ENCODE measurements at places on chromosomes 13 and 19. TPM values are rescaled to one million over a fixed set of nuclear protein-coding genes. Genes with fewer than 3 reads are reported as not detected.

BORA gene
- total RNA-seq: 1.3 TPM

DNA sequence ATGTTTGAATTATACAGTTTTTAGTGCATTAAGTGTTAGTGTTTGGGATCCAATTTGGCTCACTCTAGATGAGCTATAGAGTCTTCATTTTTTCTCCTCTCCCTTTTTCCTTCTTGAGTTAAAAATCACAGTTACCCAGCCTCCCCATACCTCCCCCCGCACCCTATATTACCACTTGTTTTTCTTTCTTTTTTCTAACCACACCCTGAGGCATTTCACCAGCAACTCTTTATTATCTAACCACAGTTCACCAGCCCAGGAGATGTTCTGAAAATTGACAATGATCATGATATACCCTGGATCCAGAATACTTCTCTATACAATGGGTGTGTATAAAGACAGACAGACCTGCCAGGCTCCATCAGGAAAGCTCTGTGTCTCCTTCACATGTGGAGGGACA lies 86.5 kb upstream of the UBL3 start:
- DNase-seq: no peak

- no peak for DNase-seq
Observed at GRCh38 chr19:10809651-10810285, 26.2 kb downstream of the TMED1 start.

ZNF714 gene
- total RNA-seq: 3.0 TPM

- DNase-seq: no peak
Observed at GRCh38 chr13:113561417-113562084, 23.0 kb upstream of the TFDP1 start.

- no peak for DNase-seq
Observed at GRCh38 chr13:69571606-69572323, 535.9 kb upstream of the ATXN8OS start.

NLRP11 gene
- total RNA-seq: 0.14 TPM

VAV1 gene
- total RNA-seq: 2.5 TPM

DNA sequence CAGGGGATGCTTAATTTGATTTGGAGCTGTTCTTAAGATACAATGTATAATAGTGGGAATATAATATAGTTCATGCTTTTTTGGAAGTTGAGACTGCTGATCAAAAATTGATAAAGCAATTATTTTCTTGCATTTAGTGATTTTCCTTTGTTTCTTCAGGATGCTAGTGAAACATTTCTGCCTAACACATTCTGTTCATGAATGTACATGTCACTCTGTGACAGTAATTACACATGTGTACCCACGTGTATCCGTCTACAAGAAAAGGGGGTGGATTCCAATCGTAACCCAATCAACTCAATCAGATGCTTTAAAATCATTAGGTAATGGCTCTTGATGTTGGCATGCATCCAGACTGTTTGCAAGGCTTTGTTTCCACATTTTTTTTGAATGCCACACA lies 5.0 kb upstream of the FRY start:
- DNase-seq: no peak

DNA sequence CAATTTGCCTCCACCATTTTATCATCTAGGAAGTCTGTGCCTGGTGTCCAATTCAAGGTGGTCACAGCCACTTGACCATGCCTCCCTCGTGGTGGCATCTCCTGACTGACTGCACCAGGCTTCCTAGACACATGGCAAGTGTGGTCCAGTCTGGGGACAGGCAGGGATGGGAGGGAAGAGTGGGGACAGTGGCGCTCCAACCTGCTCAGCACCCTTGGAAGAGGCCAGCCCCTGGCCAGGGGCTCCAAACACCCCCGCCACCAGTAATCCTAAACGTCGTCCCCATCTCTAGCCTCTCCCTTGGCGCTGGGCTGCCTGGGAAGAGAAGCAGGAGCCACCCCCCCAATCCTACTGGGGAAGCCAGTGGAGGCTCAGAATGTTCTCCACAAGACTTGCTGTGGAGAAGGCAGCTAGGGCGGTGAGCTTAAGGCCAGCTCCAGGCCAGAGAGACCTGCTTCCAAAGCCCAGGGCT lies 2.7 kb downstream of the RPL36 start:
- no peak for DNase-seq

SIGLEC7 gene
- total RNA-seq: 1.3 TPM

GRCh38 chr13:51041126-51041525 lies 69.9 kb downstream of the C13orf42 start:
- DNase-seq: no peak

DNA sequence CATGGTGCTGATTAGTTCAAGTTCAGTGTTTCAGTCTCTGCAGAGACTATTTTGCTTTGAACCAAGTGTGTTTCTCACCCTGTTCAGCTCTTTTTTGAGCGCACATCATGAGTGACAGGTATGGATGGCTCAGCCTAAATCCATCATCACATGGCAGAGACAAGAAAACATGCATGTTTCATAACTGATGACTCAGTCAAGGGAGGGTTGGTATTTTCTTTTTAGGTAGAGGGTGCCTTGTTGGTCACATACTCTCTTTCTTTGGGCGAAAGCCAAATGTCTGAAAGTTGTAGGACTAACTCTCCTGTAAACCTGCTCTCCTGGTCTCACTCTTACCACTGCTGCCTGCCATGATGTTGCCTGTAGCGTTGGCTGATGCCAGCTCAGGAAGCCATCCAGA lies 48.1 kb upstream of the RAP2A start:
- no peak for DNase-seq

DNA sequence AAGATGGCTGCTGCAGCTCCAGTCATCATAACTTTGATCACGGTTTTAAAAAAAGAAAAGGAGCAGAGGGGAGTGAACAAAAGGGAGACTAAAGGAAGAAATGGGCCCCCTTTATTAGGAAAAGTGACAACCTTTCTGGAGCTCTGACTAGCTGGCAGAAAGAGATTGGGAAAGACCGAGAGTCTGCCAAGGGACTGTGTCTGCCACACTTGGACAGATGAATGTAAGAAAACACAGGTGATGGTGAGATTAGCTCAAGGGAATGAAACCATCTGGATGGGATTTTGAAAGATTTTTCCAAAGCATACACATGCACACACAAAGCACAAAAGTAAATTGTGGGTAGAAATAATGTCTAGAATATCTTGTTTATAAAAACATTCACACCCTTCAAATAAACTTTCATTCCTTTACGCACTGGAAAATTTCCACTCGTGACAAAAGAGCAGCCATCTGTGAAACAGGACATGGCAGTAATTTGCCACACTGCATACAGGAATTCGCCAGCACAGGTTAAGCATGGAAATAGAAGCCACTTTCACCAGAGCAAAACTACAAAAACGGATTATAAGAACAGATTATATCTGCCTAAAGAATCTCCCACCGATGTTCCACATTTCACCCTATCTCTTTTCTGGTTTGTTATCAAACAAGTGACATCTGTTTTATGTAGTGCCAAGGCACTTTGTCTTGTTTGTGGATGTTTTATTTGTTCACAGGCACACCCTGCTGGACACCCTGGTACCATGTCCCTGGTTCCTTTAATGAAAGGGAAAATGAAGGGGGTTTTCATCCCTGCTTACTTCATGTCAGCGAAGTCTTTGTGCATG lies 819.5 kb downstream of the DIAPH3 start:
- DNase-seq: no peak

Measured in pancreas (tissue), 10 donors.